ENCODE measurements at places on chromosomes 1 and 21.

GRCh38 chr1:11951901-11952300 lies 17.4 kb downstream of the PLOD1 start:
- no peak for DNase-seq

GRCh38 chr1:197736685-197737084 lies 38.6 kb downstream of the DENND1B start:
- no peak for DNase-seq

DNA sequence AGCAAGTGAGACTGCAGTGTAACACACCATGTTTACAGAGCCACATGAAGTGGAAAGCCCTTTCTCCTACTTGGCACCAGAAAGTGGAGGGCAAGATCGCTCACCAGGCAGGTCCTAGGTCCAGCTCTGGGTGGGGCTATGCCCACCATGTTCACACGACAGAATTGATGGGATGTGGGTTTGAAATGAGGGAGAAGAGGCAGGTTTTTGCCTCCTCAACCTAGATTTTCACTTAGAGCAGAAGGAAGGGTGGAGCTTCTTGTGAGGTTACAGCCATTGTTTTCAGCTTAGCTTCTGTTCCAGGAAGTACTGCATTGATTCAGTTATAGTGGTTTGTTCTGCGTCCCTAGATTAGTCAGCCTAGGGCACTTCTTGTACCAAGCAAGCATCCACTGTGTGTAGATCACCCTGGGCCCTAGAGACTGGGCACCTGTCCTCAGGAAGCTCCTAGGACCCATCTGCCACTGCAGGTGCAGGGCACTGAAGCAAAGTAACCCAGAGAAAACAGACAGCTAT lies 2.3 kb downstream of the CD53 start:
- no peak for DNase-seq

GRCh38 chr1:179061360-179062282 lies 20.2 kb upstream of the TOR3A start:
- DNase-seq = no peak

GRCh38 chr21:45513741-45514310 lies 28.4 kb downstream of the SLC19A1 start:
- DNase-seq = no peak

DNA sequence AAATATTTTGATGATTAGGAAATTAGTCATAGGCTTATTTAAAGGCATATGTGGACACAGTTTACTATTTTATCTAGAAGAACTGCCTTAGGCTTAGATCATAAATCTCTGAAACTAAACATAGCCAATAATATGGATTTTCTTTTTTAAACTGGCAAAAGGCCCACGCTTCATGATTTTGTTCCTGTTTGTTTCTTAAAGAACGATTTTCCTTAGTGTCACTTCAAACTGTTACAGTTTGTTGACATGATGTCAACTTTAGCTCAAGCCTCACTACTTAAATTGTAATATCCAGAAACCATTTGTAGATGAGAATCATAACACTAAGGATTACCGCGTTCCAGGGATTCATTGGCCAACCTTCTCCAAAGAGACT lies 322.6 kb downstream of the HHIPL2 start:
- no peak for DNase-seq

GRCh38 chr1:110319332-110320167 lies 19.6 kb upstream of the RBM15 start:
- no peak for DNase-seq

DNA sequence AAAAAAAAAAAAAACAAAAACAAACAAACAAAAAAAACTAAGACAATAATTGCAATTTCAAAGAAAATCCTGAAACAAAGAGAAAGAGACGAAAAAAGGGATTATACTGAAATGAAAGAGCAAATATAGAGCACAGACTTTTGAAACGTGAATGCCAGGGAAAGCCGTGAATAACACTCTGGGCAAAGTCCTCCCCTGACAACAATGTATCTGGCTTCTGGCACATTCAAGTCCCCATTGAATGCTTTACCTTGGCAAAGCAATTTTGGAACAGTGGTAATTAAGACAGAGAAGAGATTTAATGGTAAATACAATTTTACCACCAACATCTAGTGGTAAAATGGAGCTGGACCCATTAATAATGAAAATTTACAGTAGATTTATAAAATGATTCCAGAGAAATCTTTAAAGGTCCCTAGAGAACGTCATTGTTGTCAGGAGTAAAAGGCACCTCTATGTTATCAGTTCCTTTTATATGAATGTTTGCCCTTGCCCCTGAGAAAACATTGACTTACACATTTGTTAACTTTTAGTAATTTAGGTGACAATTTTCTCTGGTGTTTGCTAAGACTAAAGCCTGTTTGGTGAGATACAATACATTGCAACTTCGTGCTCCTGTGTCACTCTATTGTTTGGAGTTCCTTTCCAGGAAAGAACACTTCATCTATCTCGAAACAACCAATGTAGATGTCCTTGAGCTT lies 89.7 kb downstream of the GREM2 start:
- no peak for DNase-seq

DNA sequence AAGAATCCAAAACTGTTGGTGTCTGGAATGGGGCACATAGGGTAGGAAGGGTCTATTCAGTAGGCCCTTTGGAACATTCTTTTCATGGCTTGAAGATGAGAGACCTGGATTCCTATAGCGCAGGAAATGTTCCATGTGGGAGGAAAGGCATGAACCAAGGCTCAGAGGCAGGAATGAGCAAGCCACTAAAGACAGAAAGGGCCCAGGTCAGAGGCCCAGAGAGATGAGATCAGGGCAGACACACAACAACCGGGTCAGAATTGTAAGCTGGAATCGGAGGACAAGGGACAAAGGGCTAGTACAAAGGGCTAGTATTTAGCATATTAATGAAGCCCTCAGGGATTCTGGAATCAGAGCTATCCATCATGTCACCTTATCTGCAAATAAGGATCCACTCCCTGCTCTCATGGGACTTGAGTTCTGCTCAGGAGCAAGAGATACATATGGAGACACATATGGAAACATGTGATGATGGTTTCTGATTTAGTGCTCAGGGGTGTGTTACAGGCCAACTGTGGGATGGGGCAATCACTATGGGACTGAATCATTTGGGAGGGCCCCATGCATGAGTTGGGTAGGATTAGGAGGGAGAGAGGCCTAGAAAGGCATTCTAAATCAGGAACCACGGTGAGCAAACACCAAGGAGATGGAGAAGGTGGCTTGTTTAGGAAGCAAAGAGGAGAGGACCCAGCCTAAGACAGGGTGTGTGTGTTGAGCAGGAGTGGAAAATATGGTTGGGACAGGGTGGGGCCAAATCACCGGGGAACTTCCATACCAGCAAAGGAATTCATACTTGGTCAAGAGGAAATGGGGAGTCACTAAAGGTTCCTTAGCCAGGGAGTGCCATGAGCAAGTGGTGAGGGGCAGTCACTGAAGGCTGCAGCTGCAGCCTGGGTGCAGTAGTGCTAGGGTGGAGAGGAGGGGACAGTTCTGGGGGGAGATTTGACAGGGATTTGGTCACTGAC lies 8.6 kb downstream of the NECTIN4 start:
- no peak for DNase-seq

- no peak for DNase-seq
Observed at GRCh38 chr1:73953186-73953585, 244.8 kb downstream of the LRRIQ3 start.

- DNase-seq = no peak
Observed at GRCh38 chr1:118863688-118864087, 124.5 kb downstream of the TBX15 start.

GRCh38 chr21:43819511-43820405 lies 30.4 kb downstream of the RRP1 start:
- DNase-seq = no peak
